ENCODE measurements at places on chromosomes 1 and 21. TPM values are rescaled to one million over a fixed set of nuclear protein-coding genes. Genes with fewer than 3 reads are reported as not detected.

- no peak for DNase-seq
Observed at GRCh38 chr21:14384453-14384852, 1.5 kb upstream of the HSPA13 start.

DNA sequence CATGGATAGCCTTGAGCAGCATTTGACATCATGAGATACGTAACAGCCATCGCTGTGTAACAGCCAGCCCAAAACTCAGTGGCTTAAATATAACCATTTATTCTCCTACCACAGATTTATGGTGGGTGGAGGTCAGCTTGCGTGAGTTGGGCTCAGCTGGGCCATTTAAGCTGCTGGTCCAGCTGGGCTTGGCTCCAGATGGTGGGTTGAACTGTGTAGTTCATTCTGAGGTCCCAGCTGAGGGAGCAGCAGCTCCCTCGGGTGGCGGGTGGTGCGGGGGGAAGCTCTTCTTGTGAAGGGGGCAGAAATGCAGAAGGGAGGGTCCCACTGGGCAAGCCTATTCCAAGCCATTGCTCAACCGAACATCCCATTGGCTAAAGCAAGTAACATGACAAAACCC lies 75.9 kb downstream of the IGSF21 start:
- DNase-seq = no peak

DNA sequence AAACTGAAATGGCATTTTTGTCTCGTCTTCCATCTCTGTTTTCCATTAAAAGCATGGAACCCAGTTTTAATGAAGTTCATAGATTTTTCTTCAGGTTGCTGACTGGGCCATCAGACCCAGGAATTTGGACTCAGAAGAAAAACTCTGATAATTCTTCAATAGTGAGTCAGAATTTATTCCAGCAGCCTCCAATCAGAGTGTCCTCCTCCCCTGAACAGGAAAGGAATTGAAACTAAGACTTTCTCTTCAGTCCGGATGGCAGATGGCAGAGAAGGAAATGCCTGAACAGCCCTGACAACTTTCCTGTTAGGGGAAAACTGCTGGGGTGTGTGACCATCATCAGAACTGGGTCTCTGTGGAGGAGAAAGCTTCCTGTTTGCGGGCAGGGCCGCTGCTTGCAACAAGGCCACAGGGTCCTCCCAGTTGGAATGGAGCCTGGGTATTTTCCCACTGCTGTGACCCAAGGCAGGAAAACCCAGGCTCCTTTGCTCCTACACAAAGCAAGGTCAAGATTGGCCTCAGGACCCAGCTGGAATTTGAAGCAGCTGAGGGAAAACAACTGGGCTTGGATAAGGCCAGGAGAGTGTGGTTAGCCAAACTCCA lies 20.7 kb downstream of the CD34 start:
- peak; percentile 48 for DNase-seq

DNA sequence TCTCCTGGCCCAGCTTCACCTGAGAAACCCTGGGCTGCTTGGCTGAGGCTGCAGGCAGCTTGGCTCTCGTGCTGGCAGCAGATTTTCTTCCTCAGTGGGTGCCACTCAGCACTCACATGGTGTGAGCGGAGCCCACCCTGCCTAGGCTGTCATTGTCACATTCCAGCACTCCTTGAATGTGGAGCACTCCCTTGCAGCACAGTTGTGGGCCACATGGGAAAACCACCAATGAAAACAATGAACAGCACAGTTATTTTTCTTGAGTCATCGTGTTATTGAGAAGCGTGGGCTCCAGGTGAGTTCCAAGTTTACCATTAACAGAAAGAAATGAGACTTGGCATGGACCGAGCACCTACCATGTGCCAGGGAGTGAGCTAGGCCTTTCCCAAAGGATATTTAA lies 27.2 kb upstream of the TRIM67 start:
- no peak for DNase-seq

- DNase-seq = no peak
Observed at GRCh38 chr1:114336360-114336759, 174.6 kb downstream of the TRIM33 start.

GRCh38 chr1:6909857-6910256 lies 124.6 kb downstream of the CAMTA1 start:
- no peak for DNase-seq

GRCh38 chr1:233367057-233367803 lies 39.7 kb downstream of the MAP3K21 start:
- no peak for DNase-seq

- peak; percentile 68 for DNase-seq
Observed at GRCh38 chr1:67831850-67832513, 1.3 kb downstream of the GNG12 start.

GRCh38 chr1:229689904-229690303 lies 63.9 kb downstream of the URB2 start:
- DNase-seq = no peak

DNA sequence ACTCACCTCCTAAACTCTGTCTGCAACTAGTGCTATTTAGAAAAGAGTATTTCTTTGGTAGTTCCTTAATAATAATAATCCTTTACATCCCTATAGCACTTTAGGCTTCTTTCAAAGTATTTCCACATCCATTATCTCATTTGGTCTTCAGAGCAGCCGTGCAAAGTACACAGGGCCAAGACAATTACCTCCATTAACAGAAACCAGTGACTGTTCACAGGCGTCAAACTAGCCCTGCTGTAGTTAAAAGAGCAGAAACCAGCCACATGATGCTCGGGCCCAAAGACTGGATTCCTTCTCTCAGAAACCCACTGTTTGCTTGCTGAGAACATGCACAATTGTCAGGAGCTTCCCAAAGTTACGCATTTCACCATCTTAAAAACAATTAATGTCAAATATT lies 396.0 kb upstream of the DAB1 start:
- no peak for DNase-seq

- no peak for DNase-seq
Observed at GRCh38 chr21:29943885-29944284, 4.1 kb upstream of the GRIK1 start.

- no peak for DNase-seq
Observed at GRCh38 chr1:118360817-118361216, 175.8 kb upstream of the SPAG17 start.

- no peak for DNase-seq
Observed at GRCh38 chr1:200128944-200129879, 101.7 kb downstream of the NR5A2 start.

The HJV gene
- 0.13 TPM for polyA plus RNA-seq

The ZBTB8B gene
- 2.3 TPM for polyA plus RNA-seq

The PAQR6 gene
- polyA plus RNA-seq = 6.0 TPM

The PTGS2 gene
- polyA plus RNA-seq = 0.78 TPM

The SELE gene
- 0.52 TPM for polyA plus RNA-seq

The TEX38 gene
- 0.62 TPM for polyA plus RNA-seq
